ENCODE measurements at places on chromosomes 6 and 20.

- DNase-seq, result peak; percentile 19
Observed at GRCh38 chr6:23446469-23446967, 679.5 kb upstream of the NRSN1 start.

DNA sequence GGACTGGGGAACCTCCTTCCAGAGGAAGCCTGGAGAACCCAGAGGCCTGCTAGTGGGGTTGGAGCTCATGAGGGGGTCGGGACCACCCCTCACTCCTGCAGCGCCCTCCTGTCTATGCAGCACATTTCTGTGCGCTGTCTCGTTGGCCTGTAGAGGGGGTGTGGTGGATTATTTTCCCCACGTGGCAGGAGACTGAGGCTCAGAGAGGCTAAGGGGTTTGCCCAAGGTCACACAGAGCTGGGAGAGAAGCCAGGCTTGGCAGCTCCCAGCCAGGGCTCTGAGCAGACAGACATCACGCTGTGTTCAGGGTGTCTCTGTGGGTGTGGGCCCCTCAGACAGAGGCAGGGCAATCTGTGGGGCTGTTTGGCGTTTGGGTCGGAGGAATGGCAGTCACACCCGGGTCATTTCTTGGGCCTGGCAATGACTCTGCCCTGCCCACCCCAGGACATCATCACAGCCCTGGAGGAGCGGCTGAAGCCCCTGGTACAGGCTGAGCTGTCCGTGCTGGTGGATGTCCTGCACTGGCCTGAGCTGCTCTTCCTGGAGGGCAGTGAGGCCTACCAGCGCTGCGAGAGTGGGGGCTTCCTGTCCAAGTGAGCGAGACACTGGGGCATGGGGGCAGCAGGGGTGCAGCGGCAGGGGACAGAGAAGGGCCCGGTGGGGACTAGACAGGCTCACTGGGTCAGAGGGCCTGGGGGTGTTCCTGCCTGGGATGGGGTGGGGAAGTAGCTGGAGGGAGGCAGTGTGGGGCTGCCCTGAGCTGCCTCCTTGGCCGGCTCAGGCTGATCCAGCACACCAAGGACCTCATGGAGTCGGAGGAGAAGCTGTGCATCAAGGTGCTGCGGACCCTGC is 27.7 kb downstream of the UQCC2 start:
- DNase-seq, result no peak

DNA sequence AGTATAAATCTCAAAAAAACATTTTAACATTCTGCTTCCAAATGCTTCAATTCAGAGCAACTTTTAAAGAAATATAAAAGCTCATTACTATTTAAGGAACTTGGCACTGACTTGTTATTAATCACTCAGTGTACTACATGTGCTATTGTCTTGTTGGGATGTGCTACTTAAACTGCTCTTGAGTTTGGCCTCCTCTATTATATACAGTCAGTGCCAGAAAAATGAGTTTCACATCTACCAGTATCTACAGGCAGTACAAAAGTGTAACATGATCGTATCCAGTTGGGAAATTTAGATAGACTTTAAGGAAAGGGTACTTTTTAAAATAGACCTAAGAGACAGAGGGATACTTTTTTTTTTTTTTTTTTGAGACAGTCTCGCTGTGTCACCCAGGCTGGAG is 627.3 kb upstream of the SLC35B3 start:
- DNase-seq, result no peak

DNA sequence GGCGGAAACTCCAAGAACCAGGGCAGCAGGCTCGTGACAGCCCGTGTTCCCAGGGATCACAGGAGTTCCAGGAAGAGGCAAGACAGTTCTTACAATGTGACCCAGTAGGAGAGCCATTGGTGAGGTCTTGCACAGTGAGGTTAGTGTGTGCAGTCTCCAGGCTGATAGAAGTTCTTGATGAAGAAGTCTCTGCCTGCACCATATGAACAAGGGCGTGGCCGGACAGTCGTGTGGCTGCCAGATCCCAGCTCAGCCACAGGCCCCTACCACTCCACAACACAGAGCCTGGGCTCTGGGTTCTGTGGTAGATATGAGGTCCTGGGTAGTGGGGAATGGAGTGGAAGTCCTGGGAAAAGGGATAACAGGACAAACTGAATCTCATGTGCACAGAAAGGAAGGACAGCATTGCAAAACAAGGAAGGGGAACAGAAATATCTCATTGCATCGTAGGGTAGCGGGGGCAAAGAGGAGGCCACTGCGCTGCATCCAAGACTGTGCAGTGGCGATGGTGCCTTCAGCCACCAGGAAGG is 65.2 kb downstream of the STX11 start:
- DNase-seq, result no peak

- DNase-seq, result no peak
Observed at GRCh38 chr6:134930463-134930862, 19.4 kb downstream of the ALDH8A1 start.

- no peak for DNase-seq
Observed at GRCh38 chr6:140644017-140644416, 1269.6 kb upstream of the CITED2 start.

- DNase-seq, result no peak
Observed at GRCh38 chr20:9144643-9145042, 75.8 kb downstream of the PLCB4 start.

- DNase-seq, result no peak
Observed at GRCh38 chr6:41768545-41769308, 11.0 kb downstream of the FRS3 start.

DNA sequence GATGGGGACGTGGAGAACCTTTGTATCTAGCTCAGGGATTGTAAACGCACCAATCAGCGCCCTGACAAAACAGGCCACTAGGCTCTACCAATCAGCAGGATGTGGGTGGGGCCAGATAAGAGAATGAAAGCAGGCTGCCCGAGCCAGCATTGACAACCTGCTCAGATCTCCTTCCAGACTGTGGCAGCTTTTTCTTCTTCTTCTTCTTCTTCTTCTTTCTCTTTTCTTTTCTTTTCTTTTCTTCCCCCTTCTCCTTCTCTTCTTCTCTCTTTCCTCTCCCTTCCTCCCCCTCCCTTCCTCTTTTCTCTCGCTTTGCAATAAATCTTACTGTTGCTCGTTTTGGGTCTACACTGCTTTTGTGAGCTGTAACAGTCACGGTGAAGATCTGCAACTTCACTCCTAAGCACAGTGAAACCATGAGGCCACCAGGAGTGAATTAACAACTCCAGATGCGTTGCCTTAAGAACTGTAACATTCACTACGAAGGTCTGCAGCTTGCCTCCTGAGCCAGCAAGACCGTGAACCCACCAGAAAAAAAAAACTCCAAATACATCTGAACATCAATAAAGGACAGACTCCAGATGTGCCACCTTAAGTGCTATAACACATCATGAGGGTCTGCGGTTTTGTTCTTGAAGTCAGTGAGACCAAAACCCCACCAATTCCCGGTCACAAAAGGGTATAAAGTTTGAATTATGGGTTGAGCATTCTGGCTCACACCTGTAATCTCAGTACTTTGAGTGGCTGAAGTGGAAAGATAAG is 19.6 kb upstream of the SERPINB1 start:
- DNase-seq, result no peak

GRCh38 chr6:167683028-167683862 is 143.5 kb upstream of the AFDN start:
- DNase-seq, result no peak

- no peak for DNase-seq
Observed at GRCh38 chr6:50657513-50657912, 55.8 kb upstream of the TFAP2D start.

GRCh38 chr20:50690650-50691572 is at the start of gene RIPOR3:
RIPOR3 (minus strand) TSS chr20:50691542; CDS start chr20:50691128, 414 bp downstream.
- peak; percentile 35 for DNase-seq

- DNase-seq, result no peak
Observed at GRCh38 chr6:361411-362132, 30.0 kb upstream of the IRF4 start.

GRCh38 chr6:125001684-125002405 is 39.6 kb downstream of the RNF217 start:
- no peak for DNase-seq

GRCh38 chr6:117506907-117507306 is 24.4 kb downstream of the DCBLD1 start:
- no peak for DNase-seq

- no peak for DNase-seq
Observed at GRCh38 chr6:37630281-37630799, 67.3 kb downstream of the MDGA1 start.

DNA sequence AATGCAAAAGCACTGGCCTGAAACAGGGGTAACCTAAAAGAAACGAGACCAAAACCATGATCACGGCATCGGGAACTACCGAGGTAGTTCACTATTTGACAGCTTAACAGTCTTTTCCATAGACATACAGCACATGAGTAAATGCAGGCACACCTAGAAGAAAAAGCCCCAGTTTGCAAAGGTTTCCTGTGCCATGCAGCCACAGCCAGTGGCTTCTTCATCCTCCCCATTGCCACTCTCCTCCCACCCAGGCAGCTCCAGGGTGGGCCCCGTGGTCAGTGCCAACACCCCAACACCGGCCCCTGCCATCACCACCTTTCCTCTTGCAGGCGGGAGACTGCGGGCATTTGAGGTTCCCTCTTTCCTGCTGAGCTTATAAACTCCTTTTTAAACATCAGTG is 115.4 kb downstream of the SLC23A2 start:
- DNase-seq, result no peak

DNA sequence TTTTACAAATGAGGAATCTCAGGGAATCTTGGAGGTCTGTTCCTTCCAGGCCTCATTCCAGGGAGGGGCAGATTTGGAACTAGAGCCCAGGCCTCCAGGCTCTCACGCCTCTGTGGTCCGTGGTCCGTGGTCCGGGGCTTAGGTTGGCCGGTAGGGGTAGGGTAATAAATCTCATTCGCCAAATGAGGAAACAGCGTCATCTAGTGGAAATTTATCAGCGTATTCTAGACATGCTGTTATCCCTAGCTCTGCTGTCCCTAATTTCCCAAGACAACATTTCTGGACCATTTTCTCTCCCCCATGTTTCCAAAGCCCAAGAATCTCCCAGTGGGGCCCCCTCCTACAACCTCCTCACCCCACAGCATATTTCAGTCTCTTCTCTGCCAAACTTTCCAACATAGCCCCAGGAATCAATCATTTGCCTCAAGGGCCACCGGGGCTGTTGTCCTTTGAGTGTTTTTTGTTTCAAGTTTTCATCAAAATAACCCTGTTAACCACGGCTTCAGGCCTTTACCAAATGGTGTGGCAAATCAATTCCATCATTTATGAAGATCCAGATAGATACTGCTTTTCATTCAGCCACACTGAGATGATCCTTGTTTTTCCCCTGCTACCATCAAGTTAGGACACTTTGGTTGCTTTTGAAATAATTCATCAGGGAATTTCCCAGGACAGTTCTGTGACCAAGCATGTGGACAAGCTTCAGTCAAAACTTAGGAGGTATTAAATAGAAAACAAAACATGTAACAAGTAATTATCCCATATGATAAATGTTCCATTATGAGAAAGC is 126.8 kb downstream of the ALDH8A1 start:
- DNase-seq, result peak; percentile 88

GRCh38 chr6:35036828-35037663 is 104.1 kb downstream of the TCP11 start:
- DNase-seq, result no peak

- DNase-seq, result no peak
Observed at GRCh38 chr20:33110147-33110825, 30.8 kb downstream of the BPIFB4 start.

DNA sequence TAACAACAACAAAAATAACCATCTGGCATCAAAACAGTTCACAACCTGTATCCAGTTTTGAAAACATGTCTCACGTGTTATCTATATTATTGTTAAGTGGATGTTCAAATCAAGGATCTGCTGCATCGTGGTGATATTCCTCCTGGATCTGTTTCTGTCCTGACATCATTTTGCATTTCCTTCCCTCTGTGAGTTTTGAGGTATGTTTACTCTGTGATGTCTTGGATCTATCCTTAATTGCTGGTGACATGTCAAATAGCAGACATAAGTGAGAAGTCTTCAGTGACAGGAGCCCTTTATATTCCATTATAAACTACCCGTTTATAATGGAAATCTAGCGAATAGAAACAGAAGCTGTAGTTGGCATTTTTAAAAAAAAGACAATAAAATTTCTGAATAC is 381.8 kb upstream of the NOX3 start:
- DNase-seq, result no peak

DNA sequence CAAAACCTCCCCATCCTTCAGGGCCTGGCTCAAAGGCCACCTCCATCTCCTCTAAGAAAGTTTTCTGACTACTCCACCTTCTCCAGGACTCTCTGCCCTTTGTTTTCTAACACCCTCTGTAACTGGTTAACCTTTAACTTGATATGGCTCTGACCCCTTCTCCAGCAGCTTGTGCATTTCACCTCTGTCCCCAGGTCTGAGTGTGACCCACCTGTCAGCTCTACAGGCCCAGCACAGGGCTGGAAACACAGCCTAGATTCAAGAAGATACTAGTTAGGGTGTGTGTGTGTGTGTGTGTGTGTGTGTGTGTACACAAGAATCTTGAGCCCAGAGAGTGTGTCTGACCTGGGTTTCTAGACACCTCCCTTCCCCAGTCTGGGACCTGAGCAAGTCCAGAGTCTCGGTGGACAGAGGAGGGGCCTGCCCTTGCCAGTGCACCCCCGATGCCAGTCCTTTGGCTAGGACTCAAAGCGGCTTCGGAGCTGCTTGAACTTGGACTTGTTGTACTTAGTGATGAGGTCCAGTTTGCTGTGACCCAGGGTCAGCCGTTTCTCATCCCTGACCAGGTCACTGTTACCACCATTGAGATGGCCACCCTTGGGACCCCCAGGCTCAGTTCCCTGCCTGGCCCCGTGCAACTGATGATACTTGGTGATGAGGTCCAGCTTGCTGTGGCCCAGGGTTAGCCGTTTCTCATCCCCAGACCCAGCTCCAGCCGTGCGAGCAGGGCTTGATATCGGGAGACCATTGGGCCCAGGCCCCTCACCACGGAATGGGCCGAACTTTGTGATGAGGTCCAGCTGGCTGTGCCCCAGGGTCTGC is 1.7 kb upstream of the EIF6 start:
- DNase-seq, result no peak

GRCh38 chr20:44291754-44292153 is 19.2 kb downstream of the FITM2 start:
- DNase-seq, result no peak

DNA sequence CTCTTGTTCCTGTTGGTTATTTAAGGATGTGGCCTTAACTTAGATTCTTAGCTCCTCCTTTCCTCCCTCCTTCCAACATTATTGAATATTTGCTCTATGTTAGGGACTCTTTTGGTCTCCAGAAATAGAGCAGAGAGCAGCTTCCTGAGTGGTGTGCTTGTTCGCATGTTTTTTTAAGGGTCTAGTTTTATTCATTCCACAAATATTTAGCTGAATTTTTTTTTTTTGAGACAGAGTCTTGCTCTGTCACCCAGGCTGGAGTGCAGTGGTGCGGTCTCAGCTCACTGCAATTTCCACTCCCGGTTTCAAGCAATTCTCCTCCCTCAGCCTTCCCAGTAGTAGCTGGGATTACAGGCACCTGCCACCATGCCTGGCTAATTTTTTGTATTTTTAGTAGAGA is 169.2 kb downstream of the ZFAND3 start:
- DNase-seq, result no peak

- DNase-seq, result no peak
Observed at GRCh38 chr20:24108581-24108980, 120.0 kb upstream of the GGTLC1 start.

- DNase-seq, result no peak
Observed at GRCh38 chr6:45586216-45587171, 208.8 kb upstream of the SUPT3H start.

- no peak for DNase-seq
Observed at GRCh38 chr6:117200067-117200466, 65.3 kb upstream of the VGLL2 start.

GRCh38 chr20:48273843-48274242 is 488.6 kb upstream of the SULF2 start:
- no peak for DNase-seq

Measured in iPS-NIHi11 (cell line).